ENCODE measurements at places on chromosomes 16 and 17.

DNA sequence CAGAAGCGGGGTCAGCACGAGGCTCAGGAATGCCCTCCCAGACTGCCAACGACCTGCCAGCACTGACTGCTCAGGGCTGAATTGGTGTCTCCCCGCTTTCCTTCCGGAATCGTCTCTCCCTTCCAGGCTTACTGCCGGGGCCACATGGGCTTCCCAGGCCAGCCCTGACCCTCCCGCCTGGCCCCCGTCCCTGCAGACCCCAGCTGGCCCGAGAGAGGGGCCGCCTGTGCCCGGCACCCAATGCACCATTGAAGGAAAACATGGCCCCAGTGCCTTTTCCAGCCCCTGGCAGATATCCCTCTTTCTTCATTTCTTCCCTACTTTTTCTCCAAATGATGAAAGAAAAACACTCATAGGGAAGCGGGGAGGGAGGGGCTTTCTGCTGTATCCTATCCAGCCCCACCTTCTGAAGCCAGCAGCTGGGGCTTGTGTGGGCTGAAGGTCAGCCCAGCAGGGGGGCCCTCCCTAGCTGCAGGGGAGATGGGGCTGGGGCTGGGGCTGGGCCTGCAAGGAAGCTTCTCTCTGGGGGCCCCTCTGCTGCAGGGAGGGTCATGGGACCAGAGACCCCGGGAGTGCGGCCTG, 25.9 kb downstream of the ZNF469 start:
- DNase-seq, result no peak

DNA sequence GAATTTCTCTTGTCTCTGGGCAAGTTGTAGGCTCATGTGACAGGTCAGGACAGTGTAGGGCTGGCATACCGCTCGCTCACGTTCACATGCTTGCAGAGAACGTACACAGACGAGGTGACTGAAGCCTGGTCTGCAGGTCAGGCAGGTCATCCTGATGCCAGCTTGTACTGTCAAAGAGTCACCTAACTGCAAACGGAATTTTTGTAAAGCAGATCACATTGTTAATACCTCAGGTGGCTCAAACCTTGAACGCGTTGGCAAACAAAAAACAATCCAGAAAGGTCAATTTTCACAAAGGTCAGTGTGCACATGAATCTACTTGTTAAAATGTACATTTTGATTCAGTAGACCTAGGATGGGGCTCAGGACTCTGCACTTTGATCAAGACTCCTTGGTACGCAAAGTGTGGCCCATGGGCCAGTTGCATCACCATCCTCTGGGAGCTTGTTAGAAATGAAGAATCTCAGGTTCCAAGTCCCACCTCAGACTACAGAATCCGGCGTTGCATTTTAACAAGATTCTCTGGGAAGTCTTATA, 28.6 kb downstream of the ANKRD40 start:
- DNase-seq, result no peak

DNA sequence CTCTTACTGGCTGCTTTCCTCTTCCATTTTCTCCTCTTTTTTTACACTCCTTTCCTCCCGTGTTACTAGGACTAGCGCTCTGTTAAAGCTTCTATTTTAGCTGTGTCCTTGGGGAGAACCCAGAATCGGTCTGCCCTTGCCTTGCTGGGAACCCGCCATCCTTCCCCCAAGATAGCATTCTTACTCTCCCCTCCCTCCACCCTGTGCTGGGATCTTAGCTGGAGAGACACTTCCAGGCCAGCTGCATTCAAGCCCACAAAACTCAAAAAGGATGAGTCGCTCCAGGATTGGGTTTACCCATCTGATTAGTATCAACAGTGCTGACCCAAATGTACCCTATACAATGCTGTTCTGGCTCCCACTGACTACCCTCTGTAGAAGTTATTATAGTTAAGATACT, 200.5 kb upstream of the ASIC2 start:
- no peak for DNase-seq

DNA sequence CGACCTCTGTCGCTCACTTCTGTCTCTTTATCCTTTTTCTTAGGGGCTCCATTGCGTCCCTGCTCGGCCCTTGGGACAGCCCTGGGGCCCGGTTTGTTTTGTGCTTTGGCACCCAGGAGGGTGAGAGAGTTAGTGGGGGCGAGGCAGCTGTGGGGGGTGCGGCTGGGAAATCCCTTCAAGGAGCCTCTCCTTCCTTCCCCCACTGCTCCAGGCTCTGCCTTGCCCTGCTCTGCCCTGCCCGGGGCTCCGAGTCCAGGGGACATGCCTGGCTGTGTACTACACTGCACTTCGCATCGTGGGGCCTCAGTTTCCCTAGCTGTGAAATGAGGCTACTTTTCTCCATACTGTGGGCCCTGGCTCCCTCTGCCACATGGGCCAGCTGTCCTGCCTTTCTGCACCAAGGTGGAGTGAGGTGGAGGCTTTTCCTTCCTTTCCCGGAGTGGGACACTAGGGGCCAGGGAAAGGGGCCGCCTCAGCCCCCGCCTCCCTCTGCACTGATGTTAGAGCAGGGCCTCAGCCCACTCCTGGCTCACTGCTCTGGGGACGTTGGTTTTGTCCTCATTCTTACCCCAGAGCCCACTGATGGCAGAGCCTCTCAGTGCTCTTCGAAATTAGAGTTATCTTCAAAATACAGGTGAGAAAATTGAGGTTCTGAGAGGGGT, 980 bp downstream of the LLGL1 start:
- DNase-seq, result no peak

GRCh38 chr17:17728550-17729251, 47.4 kb downstream of the RAI1 start:
- DNase-seq, result no peak

- DNase-seq, result peak; percentile 34
Measured at GRCh38 chr17:77107506-77108433, 33.0 kb upstream of the SEC14L1 start.

DNA sequence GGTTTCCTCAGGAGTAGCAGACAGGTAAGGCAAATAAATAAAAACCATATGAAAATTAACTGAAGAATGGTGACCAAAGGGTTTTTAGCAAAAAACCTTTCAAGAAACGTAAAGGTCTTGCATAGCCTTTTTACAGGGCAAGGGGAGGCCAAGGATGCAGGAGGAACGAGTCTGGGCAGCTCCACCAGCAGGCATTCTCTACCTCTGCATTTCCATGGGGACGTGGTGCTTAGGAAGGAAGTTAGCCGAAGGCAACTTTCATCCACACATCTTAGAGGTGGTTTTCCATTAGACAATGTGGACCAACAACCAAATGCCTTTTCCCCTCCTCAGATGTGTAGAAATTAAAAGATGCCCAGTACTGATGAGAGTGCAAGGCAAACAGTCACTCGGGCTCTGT, 20.7 kb downstream of the TOM1L2 start:
- no peak for DNase-seq

GRCh38 chr17:80311216-80311827, 50.7 kb downstream of the RNF213 start:
- no peak for DNase-seq

DNA sequence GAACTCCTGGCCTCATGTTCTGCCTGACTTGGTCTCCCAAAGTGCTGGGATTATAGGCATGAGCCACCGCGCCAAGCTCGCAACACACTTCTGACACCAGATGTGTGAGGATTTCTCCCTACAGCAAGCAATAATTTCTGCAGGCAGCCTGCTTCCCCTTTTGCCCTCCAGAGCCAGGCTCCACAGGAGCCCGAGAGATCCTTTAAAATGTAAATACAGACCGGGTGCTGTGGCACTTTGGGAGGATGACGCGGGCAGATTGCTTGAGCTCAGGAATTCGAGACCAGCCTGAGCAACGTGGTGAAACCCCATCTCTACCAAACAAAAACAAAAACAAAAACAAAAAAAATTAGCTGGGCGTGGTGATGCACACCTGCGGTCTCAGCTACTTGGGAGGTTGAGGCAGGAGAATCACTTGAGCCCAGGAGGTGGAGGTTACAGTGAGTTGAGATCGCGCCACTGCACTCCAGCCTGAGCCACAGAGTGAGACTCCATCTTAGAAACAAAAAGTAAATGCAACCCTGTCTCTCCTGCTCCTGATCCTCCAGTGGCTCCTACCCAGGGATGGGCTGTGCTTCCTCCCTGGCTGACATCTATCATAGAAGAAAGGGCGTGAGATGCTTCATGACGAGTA, 14.7 kb downstream of the C16orf96 start:
- DNase-seq, result no peak

DNA sequence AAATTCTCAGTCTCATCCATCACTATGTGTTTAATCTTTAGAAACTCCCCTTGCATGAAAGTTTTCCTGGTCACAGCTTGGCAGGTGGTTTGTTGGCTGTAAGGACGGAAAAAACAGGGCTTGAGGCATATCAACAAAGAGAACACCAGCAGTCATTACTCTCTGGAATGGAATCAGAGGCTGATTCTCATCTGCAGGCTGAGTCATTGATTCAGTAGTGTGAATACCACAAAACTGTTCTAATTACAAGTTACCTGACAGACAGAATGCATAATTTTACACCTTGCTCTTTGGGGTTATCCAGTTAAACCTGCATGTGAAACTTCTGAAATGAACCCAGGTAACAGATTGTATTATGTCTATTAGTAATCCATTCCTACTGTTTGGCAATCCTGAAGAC, 11.5 kb upstream of the SLFN12L start:
- DNase-seq, result no peak

DNA sequence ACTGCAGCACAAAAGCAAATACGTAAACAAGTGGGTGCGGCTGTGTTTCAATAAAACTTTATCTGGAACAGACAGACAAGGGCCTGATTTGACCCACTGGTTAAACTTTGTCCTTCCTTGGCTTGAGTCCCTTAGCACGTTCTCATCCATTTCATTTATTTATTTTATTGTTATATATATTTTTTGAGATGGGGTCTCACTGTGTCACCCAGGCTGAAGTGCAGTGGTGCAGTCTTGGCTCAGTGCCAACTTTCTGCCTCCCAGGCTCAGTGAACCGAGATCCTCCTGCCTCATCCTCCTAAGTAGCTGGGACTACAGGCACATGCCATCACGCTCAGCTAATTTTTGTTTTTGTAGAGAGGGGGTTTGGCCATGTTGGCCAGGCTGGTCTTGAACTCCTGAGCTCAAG, 64.3 kb downstream of the MYH11 start:
- no peak for DNase-seq

- DNase-seq, result no peak
Measured at GRCh38 chr16:396605-397004, 394 bp upstream of the NME4 start.

GRCh38 chr16:29024278-29024677, 39.4 kb downstream of the LAT start:
- DNase-seq, result no peak

GRCh38 chr17:77196251-77196650, 55.5 kb downstream of the SEC14L1 start:
- DNase-seq, result no peak

- no peak for DNase-seq
Measured at GRCh38 chr17:11836508-11836907, 160.8 kb downstream of the ZNF18 start.

- no peak for DNase-seq
Measured at GRCh38 chr17:32709562-32709961, 167.4 kb downstream of the MYO1D start.

GRCh38 chr17:66411520-66411919, 109.1 kb downstream of the PRKCA start:
- no peak for DNase-seq

- no peak for DNase-seq
Measured at GRCh38 chr17:50637829-50638605, 3.3 kb downstream of the ABCC3 start.
